ENCODE measurements at places on chromosomes 12 and 14.

GRCh38 chr14:68552602-68553001 lies 240.3 kb downstream of the ZFP36L1 start:
- no peak for DNase-seq

- DNase-seq, result no peak
Observed at GRCh38 chr14:23023022-23023794, 11.5 kb downstream of the PSMB5 start.

DNA sequence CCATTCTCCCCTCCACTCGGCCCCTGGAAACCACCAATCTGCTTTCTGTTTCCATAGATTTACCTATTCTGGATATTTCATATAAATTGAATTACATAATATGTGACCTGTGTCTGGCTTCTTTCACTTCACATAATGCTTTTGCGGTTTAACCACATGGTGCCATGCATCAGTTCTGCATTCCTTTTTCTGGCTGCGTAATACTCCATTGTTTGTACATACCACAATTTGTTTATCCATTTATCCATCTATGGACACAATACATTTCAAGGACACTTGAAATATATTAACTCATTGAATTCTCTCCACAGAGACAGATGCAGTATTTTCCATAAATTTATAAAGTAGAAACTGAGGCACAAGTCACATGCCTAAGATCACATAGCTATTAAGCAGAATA lies 110.3 kb upstream of the ETV6 start:
- DNase-seq, result no peak

GRCh38 chr12:5723071-5723470 lies 222.0 kb downstream of the ANO2 start:
- no peak for DNase-seq
